ENCODE measurements at places on chromosomes 13 and 19.
A peak's percentile ranks its signal among the peaks of the same experiment; 100 is the strongest.

GRCh38 chr13:76955193-76955592, 6.9 kb downstream of the ACOD1 start:
- DNase-seq: no peak

GRCh38 chr13:39405107-39405506, 197.9 kb downstream of the LHFPL6 start:
- no peak for DNase-seq

- DNase-seq: no peak
These were observed 545 bp downstream of the NACC1 start for GRCh38 chr19:13118424-13119193.

DNA sequence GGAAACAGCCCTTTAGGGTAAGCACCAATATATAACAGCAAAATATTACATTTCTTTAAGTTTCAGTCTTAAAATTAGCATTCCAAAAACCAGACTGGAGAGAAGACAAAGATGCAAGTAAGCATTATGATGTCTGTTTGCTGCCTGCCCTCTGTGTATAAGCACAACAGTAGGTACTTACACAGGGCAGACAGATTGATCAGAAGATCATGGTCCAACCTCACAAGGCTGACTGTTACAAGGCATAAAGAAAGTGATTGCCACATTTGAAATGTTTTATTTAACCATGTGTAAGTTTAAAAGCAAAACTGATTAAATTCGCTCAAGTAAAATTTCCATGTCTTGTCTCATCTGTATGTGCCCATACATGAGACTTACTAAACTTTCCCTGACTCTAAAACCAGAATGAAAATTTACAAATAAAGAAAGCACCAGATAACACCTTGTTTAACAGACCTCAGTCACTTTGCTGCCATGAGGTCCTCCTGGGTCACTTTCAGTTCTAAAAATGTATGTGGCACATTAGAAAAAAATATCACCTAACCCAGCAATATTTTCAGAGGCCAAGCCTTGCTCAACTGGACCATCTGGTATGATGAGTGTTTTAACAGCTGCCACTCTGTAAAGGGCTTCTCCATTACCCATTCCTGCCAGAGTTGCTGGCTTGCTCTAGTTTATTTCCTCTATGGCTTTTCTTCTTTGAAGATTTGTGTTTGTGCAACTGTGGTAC, 297.0 kb downstream of the RBM26 start:
- DNase-seq: no peak

- no peak for DNase-seq
These were observed 10.1 kb downstream of the NFILZ start for GRCh38 chr19:8640402-8641004.

- no peak for DNase-seq
These were observed 7.7 kb upstream of the PROZ start for GRCh38 chr13:113150550-113151365.

- no peak for DNase-seq
These were observed 10.6 kb downstream of the NANOS3 start for GRCh38 chr19:13887517-13887916.

DNA sequence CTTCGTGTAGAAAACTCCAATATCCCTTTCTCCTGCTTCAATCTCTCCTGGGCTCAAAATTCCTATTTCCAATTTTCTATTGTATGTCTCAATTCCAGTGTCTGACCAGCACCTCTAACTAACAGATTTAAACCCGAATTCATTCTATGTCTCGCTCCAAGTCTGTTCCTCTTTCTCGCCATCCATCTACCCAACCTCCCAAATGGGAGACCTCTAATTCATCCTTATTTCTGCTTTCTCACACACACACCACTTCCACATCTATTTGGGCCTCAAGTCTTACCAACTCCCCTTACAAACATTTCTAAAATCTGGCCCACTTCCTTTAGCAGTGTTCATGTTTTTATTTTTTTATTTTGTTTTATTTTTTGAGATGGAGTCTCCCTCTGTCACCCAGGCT, 53.3 kb downstream of the MBD3L2B start:
- DNase-seq: no peak

DNA sequence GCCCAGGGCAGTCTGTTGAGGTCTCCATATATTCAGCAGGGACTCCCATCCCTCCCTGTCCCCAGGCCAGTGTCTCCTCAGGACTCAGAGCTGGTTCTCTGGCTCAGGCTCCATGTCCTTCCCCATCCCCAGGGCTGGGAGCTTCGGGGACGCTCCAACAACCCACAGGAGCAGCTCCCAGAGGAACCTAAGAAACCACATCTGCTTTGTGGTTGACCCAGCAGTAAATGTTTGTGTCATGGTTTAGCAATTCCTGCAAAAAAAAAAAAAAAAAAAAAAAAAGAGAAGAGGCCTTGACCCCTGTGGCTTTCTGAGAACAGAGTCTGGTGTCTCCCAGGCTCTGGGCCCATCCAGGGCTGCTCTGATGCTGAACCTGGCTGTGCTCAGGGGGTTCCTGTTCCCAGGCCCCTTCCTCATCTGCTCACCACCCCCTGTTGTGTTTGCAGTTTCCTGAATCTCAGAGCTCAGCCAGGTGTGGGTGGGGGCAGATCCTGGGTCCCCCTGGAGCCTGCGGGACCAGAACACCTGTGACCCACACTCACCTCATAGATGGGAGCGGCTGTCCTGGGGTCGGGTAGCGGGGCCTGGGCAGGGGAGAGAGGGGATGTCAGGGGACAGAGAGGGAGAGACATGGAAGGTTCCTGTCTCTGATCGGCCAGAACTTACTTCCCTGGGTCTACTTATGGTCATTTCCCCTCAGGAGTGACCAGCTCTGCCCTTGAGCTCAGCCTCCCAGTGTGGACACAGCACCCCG, 25.2 kb upstream of the CEACAM1 start:
- DNase-seq: no peak

- peak; percentile 92 for DNase-seq
These were observed 571 bp downstream of the ZNF653 start for GRCh38 chr19:11505032-11505503.

DNA sequence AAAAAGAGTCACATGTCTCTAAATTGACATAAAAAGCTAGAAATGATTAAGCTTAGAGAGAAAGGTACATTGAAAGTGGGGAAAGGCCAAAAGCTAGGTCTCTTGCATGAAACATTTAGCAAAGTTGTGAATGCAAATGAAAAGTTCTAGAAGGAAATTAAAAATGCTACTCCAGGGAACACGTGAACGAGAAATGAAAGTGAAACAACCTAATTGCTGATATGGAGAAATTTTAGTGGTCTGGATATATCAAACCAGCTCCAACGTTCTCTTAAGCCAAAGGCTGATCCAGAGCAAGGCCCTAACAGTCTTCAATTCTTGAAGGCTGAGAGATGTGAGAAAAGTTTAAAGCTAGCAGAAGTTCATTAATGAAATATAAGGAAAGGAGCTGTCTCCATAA, 419.8 kb downstream of the SLITRK6 start:
- no peak for DNase-seq

DNA sequence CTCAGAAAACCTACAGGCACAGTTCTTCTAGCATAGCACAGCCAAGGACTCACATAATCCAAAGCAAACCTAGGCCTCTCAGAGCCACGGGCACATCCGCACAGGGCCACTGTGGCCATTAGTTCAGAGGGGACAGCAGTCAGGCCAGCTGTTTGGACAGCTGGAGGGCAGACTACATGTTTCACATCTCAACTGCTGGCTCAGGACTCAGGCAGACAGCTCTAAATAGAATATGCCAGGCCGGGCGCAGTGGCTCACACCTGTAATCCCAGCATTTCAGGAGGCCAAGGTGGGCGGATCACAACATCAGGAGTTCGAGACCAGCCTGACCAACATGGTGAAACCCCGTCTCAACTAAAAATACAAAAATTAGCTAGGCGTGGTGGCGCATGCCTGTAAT, 26.8 kb downstream of the SAFB2 start:
- DNase-seq: no peak

GRCh38 chr19:58328999-58329398, 2.2 kb downstream of the ZSCAN22 start:
- DNase-seq: no peak

- DNase-seq: no peak
These were observed 177.3 kb downstream of the TSHZ3 start for GRCh38 chr19:31171936-31172335.

DNA sequence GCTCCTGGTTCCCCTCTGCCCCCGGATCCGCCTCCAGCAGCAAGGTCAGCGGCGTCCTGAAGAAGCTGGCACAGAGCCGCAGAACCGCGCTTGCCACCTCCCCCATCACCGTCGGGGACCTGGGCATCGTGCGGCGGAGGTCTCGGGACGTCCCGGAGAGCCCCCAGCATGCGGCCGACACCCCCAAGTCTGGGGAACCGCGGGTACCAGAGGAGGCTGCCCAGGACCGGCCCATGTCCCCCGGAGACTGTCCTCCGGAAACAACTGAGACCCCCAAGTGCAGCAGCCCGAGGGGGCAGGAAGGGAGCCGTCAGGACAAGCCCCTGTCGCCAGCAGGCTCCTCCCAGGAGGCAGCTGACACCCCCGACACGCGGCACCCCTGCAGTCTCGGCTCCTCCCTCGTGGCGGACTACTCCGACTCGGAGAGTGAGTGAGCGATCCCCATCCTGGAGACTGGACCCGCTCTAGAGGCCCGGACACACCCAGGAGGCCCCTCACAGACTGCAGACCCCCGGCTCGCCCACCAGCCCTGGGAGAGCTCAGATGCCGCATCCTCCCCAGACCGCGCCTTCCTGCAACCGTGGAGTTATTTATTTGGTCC, 1.6 kb upstream of the MRI1 start:
- DNase-seq: no peak

Data from stimulated activated CD8-positive, alpha-beta memory T cell treated with anti-CD3 and anti-CD28 coated beads, Interleukin-12 subunit alpha, Interleukin-12 subunit beta, amount 100 ng/mL, for 1 hour (primary cell).